ENCODE measurements at places on chromosomes 6 and 20.

DNA sequence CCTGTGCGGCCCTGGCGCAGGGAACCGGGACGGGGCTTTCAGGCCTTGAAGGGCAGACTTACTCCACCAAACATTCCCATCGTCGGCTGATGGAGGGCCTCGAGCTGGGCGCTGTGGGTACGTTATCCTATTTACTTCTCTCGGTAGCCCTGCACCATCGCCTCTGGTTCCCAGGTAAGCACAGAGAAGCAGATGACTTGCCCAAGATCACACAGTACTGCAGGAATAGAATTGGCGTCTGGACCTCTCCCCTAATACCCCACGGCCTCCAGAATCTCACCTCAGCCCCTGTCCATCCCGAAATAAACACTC is 46.4 kb downstream of the PDYN start:
- no peak for DNase-seq

DNA sequence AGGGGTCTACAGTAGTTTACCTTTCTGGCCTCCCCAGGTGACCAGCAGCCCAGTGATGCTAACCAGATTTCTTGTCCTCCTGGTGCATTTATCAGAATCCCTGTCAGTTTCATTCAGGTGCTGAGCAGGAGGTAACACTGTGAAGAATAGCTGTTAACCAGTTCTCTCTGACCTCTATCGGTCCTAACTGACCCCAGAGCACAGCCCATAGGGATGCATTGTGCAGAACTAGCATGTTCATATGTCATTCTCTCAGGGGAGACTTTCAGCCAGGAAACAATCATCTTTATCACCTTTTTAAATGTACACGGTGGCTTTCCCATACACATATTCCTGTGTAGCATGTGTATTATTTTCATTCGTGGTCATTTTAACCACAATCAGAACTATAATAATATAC is 49.9 kb downstream of the CNR1 start:
- DNase-seq, result no peak

DNA sequence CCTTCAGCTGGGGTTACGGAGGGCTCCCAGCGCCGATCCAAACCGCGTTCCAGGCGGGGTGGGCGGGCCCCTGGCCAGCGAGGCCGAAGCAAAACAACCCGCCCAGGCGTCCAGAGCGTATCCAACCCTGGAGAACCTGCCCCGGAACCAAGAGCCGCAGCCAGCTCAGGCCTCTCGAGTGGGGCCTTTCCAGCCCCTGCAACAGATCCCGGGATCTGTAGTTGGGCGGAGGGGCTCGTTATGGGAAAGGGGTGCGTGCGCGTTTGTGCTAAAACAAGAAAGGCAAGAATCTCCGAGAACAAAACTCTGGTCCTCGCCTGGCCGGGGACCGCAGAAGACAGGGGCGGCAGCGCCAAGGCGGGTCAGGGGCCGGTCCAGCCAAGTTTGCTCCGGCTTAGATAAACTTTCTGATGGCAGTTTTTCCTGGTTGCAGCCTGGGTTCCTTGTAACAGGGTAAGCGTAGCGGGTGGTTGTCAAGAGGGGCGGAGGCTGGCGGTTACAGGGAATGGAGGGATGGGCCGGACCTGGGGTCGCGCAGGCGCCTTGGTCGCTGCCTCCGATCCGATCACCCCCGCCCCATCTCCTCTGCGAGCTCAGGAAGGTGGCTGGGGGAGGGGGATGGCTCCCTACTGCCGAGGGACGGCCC is 448 bp upstream of the RIN2 start:
- DNase-seq, result peak; percentile 85

DNA sequence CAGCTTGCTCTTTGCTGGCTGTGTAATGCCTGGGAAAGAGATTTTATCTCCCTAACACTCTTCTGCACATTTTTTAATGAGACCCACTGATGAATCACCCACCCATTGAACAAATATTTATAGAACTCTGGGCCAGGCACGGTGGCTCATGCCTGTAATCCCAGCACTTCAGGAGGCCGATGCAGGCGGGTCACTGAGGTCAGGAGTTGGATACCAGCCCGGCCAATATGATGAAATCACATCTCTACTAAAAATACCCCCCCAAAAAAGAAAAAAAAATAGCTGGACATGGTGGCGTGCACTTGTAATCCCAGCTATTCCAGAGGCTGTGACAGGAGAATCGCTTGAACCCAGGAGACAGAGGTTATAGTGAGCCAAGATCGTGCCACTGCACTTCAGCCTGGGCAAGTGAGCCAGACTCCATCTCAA is 82.1 kb upstream of the SIRPA start:
- peak; percentile 96 for DNase-seq

GRCh38 chr20:22920898-22921297 is 114.2 kb upstream of the SSTR4 start:
- DNase-seq, result no peak

DNA sequence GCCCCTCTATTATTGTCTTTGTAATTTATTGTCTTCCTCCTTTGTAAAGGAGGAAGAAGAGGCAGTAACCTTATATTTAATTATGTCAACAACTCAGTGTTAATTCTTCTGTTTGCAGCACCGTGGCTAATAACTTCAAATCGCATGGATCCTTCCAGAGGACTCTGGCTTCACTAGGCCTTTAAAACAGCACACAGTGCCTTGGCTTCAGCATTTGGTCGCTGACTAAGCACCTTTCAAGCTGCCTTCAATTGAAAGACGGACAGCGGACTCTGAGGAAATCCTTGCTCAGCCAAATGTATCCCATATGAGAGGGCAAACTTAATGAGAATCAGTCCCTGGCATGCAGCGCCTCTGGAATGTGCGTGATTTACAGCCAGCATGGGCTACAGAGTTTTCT is 64.2 kb downstream of the SGK1 start:
- DNase-seq, result peak; percentile 46

DNA sequence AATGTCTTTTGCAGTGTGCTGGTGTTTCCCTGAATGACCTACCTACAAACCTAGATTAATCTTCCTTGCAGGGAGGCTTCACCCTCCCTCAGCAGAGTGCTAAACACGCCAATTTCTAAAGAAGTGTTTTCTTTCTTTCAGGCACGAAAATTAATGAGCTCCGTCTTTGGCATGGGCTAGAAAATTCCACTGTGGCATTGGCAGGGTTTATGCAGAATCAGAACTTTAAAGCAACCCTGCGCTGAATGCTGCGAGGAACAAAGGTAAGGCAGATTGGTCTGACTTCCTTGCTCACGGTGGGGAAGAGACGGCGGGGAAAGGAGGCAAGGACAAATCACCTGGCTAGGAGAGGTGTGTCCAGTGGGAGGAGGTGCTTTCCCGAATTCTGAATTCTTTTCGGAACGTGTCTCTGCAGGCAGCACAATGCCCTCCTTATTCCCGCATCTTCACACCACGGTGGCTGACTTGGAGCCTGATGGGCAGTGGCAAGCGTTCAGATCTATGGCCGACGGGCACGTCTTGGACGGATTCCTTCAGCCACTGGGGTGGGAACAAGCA is 6.2 kb upstream of the BANF2 start:
- DNase-seq, result no peak

DNA sequence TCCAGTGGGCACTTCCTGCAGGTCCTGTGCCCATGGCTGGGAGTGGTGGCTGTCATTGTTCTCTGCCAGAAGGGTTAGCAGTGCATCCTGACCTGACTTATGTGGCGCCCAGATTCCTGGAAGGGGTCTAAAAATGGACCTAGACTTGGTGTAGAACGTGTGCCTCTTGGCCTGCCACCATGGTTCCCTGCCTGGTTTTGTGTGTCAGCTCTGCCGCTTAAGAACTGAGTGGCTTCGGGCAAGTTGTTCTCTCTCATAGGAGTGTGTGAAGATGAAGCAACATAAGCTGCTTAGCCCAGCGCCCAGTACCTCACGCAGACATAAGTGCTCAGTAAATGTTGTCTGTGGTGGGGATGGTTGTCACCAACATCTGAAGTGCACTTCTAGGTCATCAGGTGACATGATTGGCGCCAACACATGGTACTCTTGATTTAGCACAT is 52.1 kb downstream of the PTPN1 start:
- DNase-seq, result no peak

DNA sequence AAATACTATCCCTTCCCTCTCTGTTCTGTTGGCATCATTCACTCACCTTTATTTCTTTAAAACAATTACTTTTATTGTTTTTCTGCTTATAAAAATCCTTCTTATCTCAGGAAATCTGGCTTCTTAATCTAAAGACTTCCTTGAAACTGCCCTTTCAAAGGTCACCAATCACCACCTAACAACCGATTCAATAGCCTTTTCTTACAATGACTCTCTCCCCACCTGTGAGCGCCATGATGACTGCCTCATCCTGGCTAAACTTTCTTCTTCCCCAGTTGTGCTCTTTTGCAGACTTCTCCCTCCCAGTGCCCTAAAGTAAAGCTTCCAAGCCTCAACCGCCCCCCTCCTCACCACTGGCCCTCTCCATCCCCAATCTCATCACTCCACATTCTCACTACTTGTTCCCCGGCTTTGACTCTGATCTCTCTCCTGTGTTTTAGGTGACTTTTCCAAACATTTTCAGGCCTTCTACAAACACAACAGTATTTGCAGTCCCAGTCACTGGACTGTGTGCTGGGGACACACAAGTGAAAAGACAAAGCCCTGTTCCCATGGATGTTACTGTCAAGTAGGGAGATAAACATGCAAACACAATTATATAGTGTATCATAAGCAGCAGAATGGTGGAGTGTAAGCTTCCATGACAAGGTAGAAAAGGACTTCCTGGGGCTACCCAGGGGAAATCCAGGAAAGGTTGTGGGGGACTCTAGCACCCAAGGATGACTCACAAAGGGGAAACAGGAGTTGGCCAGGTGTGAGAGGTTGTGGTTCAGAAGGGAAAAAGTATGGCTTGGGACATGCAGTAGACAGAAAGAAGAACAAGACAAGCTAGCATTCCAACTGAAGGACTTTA is 12.8 kb downstream of the NHSL1 start:
- DNase-seq, result no peak

GRCh38 chr6:122405417-122405816 is 6.0 kb downstream of the HSF2 start:
- DNase-seq, result peak; percentile 9

GRCh38 chr6:168273441-168274036 is 46.0 kb downstream of the DACT2 start:
- no peak for DNase-seq

GRCh38 chr20:5327356-5327755 is 10.6 kb upstream of the PROKR2 start:
- no peak for DNase-seq

DNA sequence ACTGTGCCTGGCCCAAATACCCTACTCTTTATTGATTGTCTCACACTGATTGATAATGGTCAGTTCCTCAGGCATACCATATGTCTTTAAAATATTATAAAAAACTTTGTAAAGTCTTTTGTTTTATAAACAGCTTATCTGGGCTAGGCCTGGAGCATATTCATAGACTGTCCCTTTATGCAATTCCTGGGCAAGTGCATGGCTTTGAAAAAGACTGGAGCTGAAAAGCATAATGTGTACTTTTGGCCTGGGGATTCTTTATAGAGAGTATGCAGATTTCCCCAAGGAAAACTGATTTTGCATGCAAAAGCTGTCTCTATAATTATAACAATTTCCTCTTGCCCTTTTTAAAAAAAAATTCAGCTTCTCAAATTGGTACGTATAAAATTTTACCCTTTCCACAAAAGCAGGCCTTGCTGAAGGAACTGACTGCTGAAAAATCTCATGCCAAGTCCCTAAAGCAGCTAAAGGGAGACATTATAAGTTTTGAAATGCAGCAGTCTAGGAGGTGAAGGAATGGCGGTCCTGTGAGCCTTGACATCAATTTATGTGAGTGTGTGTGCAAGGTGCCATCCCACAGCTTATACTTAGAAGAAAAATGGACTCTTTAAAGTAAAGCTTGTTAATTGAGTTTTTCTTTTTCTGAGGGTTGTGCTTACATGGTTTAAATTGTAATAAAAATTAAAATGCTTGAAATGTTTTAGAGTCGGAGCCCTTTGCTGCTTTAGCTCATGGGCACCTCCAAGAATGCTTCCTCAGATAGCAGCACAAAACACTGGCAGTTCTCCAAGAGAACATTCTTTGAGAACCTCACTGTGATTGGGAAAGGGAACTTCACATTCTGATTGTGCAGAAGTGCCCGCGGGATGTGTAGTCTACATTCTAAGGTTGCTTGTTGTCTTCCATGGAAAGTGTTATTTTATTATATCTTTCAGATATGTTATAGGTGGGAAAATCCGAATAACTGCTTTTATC is 43.9 kb downstream of the PLCB4 start:
- peak; percentile 70 for DNase-seq

GRCh38 chr6:4344317-4344899 is 209.0 kb upstream of the ECI2 start:
- no peak for DNase-seq

DNA sequence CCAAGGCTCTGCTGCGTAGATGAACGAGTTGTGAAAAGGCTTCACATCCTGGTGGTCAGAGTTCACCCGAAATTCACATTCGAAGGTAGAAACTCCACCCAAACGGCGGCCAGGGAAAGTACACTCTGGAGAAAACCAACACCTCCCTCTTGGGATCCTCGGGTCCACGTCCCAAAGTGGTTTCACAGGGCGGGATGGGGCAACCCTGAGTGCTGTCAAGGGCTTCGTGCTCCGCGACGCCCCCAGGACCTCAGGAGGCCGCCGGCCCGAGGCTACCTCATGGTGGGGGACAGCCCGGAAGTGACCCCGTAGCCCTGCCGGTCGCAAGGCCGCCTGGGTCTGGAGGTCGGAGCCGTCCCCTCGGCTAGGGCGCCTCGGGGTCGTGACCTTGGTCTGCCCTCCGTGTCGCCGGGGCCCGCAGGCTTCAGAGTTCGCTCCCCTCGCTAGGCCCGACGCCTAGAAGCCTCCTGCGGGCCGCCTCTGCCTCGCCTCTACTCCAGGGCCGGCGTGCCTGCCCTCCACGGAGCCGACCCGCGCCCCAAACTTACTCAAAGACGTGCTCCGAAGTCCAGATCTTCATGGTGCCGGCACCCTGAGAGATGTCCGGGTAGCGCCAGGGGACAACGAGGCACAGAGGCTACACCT is at the start of gene PRELID3B:
Gene PRELID3B (minus strand): TSS at position 636 of the 645 bp plus-strand sequence. CDS start 56 bp downstream, at position 580.
- peak; percentile 33 for DNase-seq

DNA sequence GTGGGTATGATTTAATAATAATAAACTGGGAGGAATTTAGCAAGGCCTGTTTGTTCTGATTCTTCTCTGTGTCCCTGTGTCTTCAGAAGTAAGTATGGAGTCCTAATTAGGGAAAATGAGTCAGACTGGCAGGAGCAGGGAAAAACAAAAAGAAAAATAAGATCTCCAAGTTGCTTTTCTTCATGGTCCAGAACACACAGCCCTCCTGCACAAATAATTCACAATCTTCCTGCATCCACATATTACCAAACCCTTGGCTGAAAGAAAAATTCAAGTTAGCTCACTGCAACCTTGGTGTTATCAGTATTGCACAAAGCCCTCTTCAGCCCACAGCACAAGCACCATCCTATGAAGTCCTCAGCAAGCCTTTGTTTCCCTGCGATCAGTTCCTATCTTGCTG is 142.0 kb upstream of the LAMA2 start:
- no peak for DNase-seq

- DNase-seq, result peak; percentile 72
Observed at GRCh38 chr20:57212534-57213276, 53.7 kb downstream of the BMP7 start.

- DNase-seq, result peak; percentile 61
Observed at GRCh38 chr20:22312744-22313346, 271.5 kb downstream of the FOXA2 start.

GRCh38 chr6:81771097-81771496 is 18.6 kb upstream of the TENT5A start:
- no peak for DNase-seq

GRCh38 chr6:26156105-26156849 is 69.0 kb downstream of the HFE start:
- DNase-seq, result peak; percentile 85
